H9 (cell line): ENCODE measurements at places on chromosomes 5 and 9.

GRCh38 chr9:93600504-93600903 lies 24.1 kb downstream of the PHF2 start:
- peak; percentile 79 for DNase-seq

DNA sequence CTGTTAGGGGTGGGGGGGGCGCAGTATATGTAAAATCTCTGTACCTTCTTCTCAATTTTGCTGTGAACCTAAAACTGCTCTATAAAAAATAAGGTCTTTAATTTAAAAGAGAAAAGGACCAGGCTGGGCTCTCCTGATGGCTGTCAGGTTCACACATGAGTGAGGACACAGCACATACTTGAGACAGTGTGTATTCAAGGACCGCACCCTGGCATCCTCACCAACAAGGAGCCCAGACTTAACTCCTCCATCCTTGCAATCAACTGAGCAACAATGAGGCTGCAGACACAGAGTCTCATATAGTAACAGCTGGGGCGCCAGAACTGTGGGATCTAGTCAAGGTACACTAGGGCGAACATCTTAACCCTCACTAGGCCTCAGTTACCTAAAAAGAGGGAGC lies 9.8 kb downstream of the TNIP1 start:
- DNase-seq = no peak

DNA sequence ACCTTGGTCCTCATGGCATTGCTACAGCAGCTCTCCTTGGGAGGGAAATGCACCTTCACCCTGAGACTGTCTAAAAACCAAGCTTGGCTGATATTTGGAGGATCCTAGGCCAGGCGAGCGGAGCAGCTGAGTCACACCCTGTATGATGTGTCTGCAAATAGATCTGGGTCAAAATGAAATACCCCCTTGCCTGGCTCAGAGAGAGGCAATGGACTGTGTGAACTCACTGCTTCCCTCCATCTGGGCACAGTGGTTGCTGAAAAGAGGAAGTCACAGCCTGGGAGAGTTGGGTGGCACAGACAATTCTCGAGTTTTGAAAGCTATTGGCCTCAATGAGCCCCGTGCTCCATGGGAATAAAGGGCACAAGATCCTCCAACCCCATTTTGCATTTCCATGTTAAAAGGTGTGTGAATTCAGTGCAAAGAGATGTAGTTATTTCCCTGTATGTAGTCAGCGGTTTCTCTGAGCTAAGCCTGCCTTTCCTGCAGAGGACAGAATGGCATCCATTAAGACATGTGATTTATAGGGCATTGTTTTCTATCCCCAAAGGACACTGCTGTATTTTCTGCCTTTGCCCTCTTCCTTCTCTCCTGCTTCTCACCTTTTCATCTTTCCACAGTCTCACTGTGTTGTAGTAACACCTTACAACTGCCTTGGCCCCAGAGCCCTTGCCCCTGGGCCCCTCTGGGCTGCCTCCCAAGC lies 177.2 kb downstream of the GADD45G start:
- no peak for DNase-seq

DNA sequence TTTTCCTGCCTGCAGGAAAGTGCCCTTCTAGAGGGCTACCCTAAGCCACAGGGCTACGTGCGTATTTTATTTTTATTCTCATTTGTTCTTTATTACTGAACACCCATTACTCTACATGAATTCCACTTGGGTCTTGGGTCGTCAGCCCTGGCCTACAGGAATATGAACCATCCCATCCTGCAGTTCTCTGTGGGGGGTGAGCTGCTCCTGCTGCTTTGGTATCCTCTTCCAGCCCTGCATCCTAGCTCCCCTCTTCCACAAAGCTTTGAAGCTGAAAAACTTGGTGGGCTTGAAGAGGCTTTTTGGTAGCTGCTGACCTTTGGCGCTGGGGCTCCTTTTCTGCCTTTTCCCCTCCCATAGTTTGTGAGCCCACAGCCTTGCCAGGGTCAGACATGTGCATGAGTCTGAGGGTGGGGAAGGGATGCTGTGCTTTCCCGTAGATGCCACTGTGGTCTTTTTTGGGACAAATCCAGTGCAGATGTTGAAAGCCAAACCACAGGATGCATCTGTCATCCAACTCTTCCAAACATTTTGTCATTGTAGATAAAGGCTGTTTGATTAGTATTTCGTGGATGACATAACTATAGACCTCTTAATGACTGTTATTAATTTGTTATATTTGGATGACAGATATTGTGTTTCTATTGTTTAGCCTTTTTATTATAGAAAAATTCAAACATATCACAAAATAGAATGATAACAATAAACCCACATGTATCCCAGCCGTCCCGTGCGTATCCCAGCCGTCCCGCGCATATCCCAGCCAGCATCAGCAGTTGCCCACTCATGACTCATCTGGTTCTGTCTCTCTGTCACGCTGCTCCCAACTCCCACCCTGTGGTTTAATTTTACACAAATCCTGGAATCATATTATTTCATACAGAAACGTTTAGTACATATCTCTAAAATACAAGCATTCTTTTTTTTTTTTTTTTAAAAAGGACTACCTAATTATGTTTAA lies 43.9 kb downstream of the SLC46A2 start:
- no peak for DNase-seq

- DNase-seq = no peak
Measured at GRCh38 chr5:142466195-142466971, 141.6 kb upstream of the SPRY4 start.

DNA sequence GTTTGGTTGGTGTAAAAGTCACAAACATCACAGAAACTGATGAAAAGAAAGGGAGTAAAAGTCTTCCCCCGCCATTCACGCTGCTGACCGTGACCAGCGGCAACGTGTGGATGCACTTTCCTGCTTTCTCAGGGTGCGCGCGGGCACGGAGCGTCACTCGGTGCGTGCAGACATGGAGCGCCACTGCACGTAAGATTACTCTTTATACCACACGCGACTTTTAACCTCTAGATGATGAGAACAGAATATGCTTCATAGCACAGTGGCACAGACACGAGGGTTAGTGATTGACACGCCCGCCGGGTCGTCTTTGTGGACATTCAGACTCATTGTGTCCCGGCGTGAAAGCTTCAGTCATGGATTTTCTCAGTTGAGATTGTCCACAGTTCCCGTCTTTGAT lies 15.7 kb downstream of the CEP72 start:
- DNase-seq = no peak
